Activated CD4-positive, alpha-beta T cell treated with anti-CD3 and anti-CD28 coated beads, Interleukin-2, amount 50 U/mL, for 24 hours (primary cell): ENCODE measurements at places on chromosomes 2 and 18.

DNA sequence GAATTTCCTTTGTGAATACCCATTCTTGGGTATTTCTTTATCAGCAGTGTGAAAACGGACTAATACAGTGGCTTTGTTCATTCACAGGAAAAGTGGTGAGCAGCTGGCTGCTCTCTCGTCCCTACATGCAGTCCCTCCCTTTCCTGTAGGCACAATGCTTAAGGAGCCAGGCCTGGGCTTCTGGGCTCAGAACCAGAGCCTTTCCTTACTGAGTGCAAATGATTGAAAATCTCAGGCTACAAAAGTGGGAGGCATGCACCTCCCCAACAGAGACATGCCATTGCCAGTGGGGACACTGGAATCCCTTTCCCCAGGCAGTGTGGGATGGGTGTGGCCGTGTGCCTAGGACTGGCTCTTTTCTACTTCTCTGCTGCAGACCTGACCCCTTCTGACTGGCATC lies 61.3 kb downstream of the MCFD2 start:
- DNase-seq = no peak

DNA sequence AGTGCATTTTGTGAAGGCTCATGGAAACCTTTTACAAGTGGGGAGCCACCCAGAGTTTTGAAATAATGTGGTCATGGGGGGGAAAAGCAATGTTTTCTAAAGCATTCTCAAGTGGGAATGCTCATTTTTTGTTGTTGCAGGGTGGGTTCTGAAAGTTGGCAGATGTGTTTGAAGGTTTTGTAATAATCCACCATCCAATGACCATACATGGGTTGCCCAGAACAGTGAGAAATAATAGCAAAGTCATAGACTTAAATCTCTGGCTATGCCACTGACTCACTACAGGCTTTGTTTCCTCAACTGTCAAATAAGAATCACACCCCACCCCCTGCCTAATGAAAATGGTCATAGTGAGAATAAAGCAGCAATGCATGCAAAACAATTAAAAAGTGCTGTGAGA lies 2.9 kb downstream of the DSG3 start:
- no peak for DNase-seq

DNA sequence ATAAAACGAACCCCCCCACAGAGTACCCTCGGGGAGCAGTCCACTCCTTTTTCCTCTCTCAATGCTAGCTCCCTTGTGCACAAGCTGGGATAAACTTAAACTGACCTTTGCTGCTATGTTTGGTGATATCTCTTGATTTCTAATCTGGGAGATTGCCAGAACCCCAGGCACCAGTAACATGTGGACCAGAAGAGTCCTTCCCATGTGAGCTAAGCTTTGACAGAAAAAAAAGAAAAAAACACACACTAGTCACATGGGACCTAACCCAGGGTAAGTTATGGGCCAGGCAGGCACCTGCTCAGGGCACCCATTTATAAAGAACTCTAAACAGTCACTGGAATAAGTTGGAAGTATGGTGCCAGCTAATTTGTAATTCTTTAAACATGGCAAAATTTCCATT lies 242.6 kb downstream of the EN1 start:
- no peak for DNase-seq

- no peak for DNase-seq
Observed at GRCh38 chr18:45349019-45349418, 266.3 kb upstream of the SLC14A2 start.

GRCh38 chr18:6119761-6120160 lies 224.4 kb upstream of the TMEM200C start:
- DNase-seq = no peak
